ENCODE measurements at places on chromosomes 11 and 22.

DNA sequence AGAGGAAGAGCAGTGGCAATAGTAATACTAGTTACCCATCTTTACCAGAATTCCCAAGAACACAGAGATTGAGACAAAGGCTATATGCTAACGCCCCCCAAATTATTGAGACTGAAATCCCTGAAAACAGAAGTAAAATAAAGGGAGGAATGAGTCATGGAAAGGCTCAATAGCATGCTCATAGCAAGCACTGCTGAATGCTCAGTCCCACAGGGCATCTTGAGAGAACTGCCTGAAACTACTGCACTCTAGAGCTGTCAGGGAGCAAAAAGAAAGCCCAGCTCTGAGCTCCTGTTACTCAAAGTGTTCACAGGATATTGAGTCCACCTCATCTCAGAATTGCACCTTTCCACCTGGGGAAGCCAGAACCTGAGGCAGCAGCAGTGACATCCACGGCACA is 44.1 kb upstream of the FIBIN start:
- DNase-seq = no peak

- DNase-seq = no peak
Observed at GRCh38 chr11:124865181-124865901, at the start of gene ROBO3. Gene ROBO3 (plus strand): TSS chr11:124865432. CDS start chr11:124865578, 146 bp downstream.

DNA sequence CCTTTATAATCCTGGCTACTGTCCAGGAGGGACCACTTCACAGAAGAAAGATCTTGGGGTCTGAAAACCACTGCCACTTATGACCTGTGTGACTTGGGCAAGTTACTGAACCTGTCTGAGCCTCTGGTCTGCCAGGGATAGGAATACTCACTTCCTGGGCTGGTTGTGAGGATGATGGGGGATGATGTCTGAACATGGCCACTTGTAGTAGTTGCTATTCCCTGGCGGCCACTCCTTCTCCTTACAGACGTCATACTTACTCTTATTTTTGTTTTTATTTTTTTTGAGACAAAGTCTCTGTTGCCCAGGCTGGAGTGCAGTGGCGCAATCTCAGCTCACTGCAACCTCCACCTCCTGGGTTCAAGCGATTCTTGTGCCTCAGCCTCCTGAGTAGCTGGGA is 26.1 kb downstream of the CD82 start:
- no peak for DNase-seq

GRCh38 chr11:20047006-20047768 is 113.1 kb downstream of the DBX1 start:
- no peak for DNase-seq

GRCh38 chr11:60345489-60345888 is 18.4 kb downstream of the MS4A6E start:
- no peak for DNase-seq

DNA sequence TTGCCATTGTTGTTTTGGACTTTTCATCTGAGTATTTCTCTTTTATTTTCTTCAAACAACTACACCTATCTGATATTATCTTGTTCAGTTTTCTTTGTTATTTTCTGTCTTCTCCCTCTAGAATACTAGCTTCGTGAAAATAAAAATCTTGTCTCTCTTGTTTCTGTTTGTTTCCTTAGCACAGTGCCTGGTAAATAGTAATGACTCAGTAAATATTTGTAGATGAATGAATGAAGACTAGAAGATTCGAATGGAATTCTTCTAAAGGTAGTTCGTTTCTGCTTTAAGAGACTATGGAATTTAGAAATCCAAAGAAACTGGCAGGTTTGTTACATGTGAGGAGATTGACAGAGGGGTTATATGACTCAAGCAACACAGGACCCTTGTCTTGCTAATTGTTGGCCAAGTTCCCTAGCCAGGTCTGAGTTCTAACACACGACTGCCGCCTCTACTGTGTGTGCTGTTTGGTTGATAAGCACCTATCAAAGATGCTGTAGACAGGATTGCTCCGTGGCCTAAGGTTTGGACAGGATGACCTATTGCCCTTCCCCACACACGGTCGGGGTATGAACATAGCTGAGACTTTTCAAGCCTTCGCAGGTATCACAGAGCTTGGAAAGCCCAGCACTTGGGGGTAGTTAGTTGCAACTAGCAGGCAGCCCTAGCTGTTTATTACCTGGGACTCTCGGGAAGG is 831 bp upstream of the TMEM135 start:
- DNase-seq = no peak

DNA sequence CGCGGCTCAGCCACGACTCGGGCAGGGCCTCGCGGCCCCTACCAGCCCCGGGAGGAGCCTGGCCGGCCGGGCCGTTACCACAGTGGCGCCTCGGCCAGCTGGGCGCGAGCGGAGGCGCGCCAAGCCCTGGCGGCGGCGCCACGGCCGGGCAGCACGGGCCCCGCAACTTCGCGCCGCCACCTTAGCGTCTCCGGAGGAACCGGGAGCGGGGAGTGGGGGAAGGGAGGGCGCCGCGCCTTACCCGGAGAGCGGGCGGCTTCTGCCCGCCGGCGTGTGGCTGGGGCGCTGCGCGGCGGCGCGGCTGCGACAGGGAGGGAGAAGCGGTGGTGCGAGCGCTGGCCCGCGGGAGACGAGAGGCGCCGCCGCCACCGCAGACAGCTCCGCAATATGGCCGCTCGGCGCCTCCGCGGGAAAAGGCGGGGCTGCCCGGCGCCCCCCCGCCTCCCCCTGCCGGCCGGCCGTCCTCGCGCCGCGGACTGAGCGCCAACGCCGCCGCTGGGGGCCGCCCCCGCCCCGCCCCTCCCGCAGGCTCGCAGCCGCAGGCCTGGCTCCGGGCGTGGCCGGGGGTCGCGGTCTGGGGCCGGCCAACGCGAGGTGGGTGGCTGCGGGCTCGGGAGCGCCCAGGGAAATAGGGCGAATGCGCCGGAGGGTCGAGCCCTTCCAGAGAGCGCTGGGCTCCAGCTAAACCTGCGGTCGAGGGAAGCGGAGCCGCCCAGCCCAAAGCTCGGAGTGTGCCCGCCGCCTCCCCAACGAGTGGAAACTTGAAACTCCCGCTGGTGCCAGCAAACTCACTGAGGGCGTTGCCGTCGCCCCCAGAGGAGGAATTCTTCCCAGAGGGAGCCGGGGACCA is at the start of gene RDX:
Gene RDX (minus strand): TSS at position 389 of the 850 bp plus-strand sequence. CDS start 16,922 bp downstream, outside the sequence.
- DNase-seq = no peak

GRCh38 chr11:115803073-115803740 is 299.0 kb upstream of the CADM1 start:
- no peak for DNase-seq

GRCh38 chr22:28822930-28823551 is 22.7 kb upstream of the XBP1 start:
- DNase-seq = no peak

Measured in smooth muscle cell of the brain vasculature (primary cell).